ENCODE measurements at places on chromosomes 12 and 14. TPM values are rescaled to one million over a fixed set of nuclear protein-coding genes. Genes with fewer than 3 reads are reported as not detected.
A peak's percentile ranks its signal among the peaks of the same experiment; 100 is the strongest.

Gene SIX1
- total RNA-seq = 0.47 TPM

Gene KLHL33
- 0.31 TPM for total RNA-seq

Gene ANO2
- total RNA-seq = 3.6 TPM

Gene TCL1B
- total RNA-seq = not detected

Gene PPP1R13B
- 15.8 TPM for total RNA-seq

Gene SLC10A1
- total RNA-seq = not detected

Gene CLMN
- total RNA-seq = 0.78 TPM

- no peak for DNase-seq
Measured at GRCh38 chr12:95286713-95287112, 69.1 kb downstream of the VEZT start.

- DNase-seq = no peak
Measured at GRCh38 chr12:10701843-10702242, 21.3 kb downstream of the YBX3 start.

DNA sequence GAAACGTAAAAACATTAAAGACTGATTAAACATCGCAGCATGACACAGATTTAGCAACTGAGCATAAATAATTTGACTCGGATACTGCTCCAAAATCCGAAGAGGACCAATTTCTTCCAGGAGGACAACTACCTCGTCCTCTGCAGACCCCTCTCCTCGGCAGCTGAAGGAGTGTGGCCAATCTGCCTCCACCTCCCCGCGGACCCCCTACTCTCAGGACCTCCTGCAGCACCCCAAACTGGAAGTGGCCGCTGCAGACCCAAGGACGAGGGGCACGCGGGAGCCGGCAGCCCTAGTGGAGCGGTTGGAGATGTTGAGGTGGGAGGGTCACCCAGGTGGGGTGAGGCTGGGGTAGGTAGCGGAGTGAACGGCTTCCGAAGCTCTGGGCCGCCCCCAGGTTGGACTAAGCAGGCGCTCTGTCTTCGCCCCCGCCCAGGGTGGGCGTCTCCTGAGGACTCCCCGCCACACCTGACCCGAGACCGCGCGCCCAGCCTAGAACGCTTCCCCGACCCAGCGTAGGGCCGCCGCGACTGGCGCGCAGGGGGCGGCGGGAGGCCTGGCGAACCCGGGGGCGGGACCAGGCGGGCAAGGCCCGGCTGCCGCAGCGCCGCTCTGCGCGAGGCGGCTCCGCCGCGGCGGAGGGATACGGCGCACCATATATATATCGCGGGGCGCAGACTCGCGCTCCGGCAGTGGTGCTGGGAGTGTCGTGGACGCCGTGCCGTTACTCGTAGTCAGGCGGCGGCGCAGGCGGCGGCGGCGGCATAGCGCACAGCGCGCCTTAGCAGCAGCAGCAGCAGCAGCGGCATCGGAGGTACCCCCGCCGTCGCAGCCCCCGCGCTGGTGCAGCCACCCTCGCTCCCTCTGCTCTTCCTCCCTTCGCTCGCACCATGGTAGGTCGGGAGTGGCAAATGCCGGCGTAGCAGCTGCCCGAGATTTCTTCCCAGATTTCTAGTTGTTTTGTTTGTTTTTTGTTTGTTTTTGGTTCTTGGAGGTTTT lies at the start of gene CALM1:
TSS of gene CALM1 (plus strand) at position 689 of the 999 bp plus-strand sequence. CDS start at position 891, 202 bp downstream.
- peak; percentile 90 for DNase-seq

DNA sequence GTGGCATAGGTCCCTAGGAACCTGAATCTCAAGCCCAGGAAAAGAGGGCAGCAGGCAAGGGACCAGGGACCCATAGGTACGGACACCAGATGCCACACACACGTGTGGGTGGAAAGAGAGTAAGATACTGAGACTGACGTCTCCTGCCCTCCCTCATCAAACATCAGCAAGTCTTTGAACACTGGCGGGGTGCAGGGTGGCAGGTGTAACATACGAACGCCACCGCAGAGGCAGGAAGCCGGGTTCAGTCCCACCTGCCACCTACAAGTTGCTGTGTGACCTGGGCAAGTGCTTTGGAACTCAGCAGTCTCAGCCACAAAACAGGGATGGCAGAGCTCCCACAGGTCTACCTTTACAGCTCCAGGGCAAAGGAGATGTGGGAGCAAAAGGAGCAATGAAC lies 11.1 kb downstream of the ACTN1 start:
- no peak for DNase-seq

DNA sequence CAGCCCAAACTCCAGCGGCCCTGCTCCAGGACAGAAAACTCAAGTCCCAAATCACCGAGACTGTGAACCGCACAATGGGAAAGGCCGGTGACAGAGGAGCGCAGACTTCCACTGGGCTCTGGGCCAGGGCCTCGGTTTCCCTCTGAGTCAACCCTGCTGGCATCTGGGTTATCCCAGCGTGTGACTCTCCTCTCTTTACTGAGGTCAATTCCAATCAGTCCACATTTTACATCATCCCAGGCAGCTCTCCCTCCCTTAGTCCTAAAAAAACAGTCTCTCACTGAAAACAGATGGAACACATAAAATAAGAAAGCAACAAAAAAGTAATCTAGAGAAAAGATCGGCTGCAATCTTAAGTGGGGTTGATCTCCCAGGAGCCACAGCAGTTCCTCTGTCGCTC lies 36.9 kb downstream of the ITPK1 start:
- DNase-seq = no peak

GRCh38 chr12:102010265-102010994 lies 51.4 kb downstream of the WASHC3 start:
- no peak for DNase-seq

DNA sequence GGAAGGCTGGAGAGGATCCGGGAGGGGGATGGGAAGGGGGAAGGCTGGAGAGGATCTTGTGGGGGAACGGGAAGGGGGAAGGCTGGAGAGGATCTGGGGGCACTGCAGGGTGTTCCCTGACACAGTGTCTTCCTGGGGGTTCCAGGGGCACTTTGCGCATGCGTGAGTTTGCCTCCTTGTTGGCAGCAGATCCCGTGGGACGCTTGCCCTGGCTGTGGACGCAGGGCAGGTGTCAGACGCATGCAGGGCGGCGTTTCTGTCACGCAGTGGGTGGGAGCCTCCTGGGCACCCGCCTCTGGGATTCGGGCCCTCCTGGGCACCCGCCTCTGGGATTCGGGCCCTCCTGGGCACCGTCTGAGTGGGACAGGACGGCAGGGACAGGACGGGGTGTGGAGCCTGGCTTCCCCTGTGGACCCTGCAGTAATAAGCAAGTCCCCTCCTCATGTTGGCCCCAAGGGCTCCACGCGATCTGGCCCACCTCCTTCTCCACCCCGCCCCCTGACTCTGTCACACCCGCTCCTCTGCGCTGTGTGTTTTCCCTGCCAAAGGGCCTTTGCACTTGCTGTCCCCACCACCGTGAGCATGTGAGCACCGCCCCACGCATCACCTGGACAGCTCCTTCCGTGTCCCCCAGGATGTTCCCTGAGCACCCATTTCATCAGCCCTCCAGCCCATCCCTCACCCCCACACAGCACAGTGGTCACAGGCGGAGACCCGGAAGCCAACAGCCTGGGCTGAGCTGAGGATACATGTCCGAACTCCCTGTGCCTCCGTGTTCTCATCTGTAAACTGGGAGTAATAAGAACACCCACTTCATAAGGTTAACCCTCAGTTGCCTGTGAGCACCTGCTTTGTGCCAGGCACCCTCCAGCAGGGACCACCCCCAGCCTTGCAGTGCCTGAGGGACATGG lies 4.4 kb downstream of the MMP17 start:
- peak; percentile 33 for DNase-seq

GRCh38 chr14:81550001-81550637 lies 16.5 kb upstream of the SEL1L start:
- no peak for DNase-seq

DNA sequence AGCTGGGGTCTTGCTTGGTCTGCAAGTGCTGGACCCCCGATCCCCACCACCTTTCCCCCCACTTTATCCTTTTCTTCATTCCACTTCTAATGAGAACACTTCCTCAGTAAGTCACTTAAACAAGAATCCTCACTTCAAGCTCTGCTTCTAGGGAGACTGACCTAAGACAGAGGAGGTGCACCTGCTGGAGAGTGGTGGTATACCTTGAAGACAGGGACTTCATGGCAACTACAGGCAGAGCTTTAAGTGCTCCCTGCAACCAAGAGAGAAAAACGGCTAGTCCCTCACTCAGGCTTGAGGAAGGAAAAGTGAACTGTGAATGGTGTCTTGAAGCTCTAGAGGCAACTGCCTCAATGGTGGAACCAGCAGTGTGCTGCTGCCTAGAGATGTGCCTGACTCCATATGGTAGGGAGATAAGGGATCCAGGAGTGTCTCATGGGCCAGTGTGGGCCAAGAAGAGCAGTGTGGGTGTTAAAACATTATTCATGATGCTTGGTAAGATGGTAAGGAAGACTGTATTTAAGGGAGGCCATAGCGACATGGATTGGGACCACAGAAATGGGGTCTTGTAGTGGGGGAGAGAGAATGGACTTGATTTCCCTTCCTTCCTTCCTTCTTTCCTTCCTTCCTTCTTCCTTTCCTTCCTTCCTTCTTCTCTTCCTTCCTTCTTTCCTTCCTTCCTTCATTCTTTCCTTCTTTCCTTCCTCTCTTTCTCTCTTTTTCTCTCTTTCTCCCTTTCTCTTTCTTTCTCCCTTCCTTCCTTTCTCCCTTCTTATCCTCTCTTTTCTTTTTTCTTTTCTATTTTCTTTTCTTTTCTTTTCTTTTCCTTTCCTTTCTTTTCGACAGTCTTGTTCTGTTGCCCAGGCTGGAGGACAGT lies 96.2 kb upstream of the NAP1L1 start:
- DNase-seq = no peak
